RWPE1 (cell line): ENCODE measurements at places on chromosomes 16 and 17.

- no peak for DNase-seq
Observed at GRCh38 chr17:19727501-19728078, 11.2 kb upstream of the SLC47A2 start.

GRCh38 chr16:51166091-51166490, 15.0 kb upstream of the SALL1 start:
- DNase-seq, result no peak

- DNase-seq, result no peak
Observed at GRCh38 chr17:14525551-14526455, 224.9 kb downstream of the HS3ST3B1 start.

GRCh38 chr16:50940275-50940854, 198.5 kb downstream of the CYLD start:
- DNase-seq, result no peak

GRCh38 chr17:56125830-56126819, 27.1 kb upstream of the ANKFN1 start:
- peak; percentile 5 for DNase-seq

DNA sequence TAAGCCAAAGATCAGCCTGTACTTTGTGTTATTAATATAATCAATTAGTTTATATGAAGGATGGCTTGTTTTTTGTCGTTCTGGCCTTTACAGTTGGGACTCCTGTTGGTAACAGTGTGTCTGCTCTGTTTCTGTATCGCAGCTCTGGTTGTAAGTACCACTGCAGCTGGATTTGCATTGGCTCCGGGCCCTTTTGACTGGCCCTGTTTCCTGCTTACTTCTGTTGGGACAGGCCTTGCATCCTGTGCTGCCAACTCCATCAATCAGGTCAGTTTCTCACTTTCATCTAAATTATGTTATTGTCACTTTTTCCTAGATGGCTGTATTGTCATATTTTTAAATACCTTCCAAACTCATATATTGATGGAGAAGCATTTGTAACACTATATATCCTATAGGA, 32.7 kb downstream of the COX10 start:
- no peak for DNase-seq

- no peak for DNase-seq
Observed at GRCh38 chr17:78130437-78131101, at the start of gene TMC8. TSS of gene TMC8 (plus strand) at chr17:78130771. CDS start at chr17:78131589, 818 bp downstream.

DNA sequence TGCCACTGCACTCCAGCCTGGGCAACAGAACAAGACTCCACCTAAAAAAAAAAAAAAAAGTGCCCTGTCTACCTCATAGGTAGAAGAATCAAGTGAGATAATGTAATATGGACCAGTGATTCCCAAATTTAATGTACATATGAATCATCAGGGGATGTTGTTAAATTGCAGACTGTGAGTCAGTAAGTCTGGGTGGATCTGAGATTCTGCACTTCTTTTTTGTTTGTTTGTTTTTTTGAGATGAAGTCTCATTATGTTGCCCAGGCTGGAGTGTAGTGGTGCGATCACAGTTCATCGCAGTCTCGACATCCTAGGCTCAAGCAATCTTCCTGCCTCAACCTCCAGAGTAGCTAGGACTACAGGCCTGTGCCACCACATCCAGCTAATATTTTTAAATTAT, 31.6 kb downstream of the HOXB1 start:
- peak; percentile 29 for DNase-seq

DNA sequence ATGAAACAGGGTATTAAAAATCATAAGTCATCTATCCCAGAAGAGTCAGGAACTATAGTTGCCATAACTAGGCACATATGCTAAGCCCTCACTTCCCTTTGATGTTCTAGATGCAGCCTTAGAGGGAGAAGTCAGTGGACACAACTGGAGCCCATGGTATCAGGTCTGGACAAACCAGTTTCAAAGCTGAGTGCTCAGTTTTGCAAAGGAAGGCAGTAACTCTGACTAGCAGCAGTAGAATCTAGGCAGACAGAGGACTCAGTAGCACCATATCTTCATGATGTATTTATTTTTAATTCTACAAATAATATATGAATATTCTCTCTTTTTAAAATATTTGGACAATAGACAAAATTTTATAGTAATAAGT, 11.7 kb upstream of the FAM20A start:
- DNase-seq, result no peak

DNA sequence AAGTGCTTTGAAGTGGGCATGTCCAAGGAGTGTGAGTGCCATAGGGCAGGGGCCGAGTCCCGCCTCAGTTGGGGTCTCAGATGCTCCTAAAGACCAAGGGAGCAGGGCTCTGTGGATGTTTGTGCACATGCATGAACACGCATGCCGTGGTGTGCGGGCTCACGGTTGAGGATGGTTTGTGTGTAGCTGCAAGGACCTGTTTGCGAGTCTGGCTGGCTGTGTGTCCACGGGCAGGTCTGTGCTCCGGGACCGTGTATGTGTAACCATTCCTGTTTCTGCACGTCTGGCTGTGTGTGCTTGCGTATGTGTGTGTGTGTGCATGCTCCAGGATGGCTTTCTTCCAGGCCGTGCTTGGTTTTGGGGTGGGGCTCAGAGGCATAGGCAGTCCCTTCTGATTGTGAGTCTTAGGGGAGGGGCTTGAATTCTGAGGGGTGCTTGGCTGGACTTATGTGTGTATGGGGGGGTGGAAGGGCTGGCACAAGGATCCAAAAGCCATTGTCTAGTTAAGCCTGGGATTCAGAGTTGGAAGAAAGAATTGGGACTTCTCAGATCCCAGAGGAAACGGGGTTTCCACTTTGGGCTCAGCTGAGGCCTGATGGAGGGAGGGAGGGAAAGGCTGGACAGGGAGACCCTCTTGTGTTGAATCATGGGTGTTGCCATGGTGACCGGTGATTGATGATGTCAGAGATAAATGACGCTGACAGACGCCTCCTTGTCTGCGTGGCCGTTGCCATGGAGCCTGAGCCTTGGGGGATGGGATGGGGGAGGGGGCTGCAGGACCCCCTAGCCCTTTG, 14.4 kb downstream of the GJD3 start:
- DNase-seq, result no peak

- no peak for DNase-seq
Observed at GRCh38 chr16:67781565-67781921, 24.8 kb downstream of the RANBP10 start.
